GM12891 (cell line): ENCODE measurements at places on chromosomes 1 and 21.

DNA sequence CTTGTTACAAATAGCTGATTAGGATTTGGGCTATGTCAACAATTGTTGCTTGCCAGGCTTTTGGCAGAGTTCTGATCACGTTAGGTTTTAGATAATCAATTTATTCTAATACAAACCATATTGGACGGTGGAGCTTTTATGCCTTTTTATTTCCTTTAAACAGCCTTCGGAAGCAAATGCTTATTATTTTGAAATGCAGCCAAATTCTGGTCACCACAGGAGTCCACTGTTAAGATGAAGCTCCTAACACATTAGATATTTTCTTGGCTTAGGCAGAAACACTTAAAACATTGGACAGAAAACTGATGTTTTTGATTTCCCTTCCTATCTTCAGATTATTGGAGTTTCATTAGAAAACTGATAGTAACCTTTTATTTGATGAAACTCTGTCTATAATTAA, 82.9 kb downstream of the CENPF start:
- DNase-seq, result no peak

- DNase-seq, result no peak
These were observed 68.6 kb downstream of the GNG12 start for GRCh38 chr1:67764633-67765032.

DNA sequence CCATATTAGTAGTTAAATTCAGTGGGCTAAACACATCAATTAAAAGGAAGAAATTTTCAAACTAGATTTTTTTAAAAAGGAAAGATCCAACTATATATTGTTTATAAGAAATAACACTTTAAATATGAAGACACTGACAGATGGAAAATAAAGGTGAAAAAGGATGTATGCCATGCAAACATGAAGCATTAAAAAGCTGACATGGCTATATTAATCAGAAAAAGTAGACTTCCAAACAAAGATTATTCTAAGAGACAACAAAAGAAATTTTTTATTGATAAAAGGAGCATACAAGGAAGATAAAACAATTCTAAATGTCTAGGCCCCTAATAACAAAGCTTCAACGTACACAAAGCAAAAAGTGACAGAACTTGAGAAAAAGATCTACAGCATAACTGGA, 92.2 kb downstream of the ATF6 start:
- no peak for DNase-seq

DNA sequence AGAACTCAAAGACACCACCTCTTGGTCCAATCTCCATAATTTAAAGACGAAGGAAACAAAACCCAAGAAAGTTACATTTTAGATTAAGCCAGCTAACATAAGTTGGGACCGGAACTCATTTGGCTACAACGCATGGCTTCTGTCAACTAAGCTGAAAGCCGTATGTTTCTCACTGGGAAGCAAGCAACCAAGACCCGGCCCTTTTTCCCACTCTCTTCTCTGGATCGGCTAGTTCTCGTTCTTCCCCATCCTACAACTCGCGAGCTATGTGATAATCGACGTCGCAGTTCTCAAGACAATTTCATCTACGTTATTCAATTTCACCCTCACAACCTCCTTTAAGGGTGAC, 601 bp downstream of the CCT8 start:
- DNase-seq, result no peak

DNA sequence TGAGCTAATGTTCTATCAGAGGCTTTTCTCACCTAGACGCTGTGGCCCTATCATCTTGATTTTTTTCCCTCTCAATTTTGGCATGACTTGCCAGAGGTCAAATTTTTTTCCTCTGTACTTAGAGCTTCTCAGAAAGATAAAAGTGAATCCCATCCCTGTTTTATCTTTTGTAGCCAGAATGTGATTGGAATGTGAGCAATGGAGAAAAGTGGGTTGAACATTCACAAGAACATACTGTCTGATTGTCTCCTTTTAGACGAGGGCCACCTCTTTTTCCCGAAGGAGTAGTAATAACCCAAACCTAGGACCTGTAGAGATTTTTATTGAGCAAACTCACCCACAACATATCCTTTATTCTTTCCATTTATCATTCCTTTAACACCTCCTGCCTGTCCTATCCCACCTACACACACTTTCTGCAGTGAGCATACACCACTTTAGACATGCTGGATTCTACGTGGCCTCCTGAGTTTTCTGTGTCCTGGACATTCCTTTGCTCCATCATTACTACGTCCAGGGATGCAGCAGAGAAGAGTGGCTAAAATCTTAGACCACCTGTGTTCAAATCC, 15.9 kb downstream of the S100A10 start:
- DNase-seq, result no peak

DNA sequence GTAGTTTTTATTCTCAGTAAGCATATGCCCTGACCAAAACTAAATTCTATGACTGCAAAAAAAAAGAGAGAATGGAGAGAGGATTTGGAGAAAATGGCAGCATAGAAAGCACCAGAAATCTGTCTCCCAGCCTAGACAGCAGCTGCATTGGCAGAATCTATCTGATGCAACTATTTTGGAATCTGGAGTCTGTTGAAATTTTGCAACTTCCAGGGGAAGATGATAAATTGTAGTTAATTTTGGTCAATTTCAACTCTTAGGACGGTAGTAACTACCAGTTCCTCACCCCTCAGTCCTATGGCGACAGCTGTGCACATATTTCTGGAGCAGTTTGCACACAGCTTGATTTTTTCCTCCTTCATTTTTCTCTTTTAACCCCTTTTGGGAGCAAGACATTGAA, 10.9 kb downstream of the EXO5 start:
- no peak for DNase-seq
